CD4-positive, alpha-beta T cell treated with Interleukin-4 for 1 hour (primary cell): ENCODE measurements at places on chromosomes 16 and 17.

- no peak for DNase-seq
Observed at GRCh38 chr17:76867578-76868175, 527 bp upstream of the MGAT5B start.

DNA sequence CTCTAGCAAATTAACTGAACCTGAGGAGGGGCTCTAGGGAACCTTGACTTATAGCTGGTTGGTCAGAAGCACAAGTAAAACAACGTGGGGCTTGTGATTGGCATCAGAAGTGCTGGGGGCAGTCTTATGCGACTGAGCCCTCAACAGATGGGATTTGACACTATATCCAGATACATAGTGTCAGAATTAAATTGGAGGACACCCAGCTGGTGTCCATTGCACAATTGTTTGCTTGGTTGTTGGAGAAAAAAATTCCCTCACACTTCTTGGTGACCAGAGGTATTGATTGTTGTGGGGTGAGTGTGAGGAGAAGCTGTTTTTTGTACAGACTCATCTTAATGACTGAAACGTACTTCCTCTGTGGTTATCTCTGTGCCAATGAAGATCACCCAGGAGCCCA, 59.7 kb downstream of the NTN1 start:
- no peak for DNase-seq

GRCh38 chr17:5911919-5912318, 158.3 kb upstream of the WSCD1 start:
- no peak for DNase-seq

GRCh38 chr17:39090908-39091665, 60.4 kb downstream of the PLXDC1 start:
- no peak for DNase-seq

DNA sequence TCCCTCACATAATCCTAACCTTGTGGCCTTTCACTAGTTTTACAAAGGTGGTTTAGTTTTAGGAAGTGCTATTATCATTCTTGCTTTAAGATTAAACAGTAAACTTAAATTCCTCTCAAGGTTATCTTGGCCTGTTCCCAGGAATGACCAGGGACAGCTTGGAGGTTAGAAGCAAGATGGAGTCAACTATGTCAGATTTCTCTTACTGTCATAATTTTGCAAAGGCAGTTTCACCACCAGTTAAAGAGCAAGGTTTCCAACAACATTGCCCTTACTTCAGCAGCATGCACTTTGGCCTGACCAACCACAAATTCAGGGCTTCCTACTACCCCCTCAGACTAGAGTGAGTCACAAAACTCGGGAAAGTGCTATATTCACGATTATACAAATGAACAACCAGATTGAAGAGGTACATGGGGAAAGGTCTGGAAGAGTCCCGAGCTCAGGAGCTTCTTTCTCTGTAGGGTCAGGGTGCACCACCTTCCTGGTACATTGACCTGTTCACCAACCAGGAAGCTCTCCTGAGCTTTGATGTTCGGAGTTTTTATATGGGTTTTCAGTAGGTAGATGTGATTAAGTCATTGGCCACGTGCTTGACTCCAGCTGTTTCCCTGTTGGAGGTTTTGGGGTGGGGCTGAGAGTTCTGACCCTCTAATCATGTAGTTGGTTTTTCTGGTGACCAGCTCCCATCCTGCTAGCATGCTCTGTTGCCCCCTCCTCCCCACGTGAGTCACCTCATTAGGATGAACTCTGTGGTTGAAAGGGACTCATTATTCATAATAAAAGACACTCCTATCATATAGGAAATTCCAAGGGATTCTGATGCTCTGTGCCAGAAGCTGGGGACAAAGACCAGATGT, 19.4 kb downstream of the RHOT1 start:
- no peak for DNase-seq

DNA sequence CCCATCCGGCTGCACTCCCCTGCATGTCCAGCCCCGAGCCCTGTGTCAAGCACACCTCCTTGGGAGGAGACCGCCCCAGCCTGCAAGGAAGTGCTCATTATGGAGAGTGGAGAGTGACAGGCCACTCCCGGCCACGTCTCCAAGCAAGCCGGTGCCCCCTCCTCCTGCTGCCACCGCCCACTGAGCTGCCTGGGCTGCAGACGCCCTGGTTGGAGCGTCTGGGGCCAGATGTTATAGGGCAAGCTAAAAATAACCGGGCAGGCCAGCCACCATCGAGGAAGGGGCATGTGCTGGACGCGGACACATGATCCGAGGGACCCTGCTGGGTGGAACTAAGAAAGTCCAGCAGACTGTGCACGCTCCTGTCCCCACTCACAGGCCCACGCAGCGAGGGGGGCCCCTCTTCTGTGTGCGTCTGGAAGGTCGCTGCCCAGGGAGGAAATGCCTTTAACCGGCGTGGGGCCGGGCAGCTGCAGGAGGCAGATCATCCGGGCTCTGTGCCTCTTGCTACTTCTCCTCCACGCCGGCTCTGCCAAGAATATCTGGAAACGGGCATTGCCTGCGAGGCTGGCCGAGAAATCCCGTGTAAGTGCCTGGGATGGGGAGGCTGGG, at the start of gene WFDC1:
Gene WFDC1 (plus strand): TSS at position 348 of the 612 bp plus-strand sequence. CDS start 94 bp downstream, at position 442.
- no peak for DNase-seq

DNA sequence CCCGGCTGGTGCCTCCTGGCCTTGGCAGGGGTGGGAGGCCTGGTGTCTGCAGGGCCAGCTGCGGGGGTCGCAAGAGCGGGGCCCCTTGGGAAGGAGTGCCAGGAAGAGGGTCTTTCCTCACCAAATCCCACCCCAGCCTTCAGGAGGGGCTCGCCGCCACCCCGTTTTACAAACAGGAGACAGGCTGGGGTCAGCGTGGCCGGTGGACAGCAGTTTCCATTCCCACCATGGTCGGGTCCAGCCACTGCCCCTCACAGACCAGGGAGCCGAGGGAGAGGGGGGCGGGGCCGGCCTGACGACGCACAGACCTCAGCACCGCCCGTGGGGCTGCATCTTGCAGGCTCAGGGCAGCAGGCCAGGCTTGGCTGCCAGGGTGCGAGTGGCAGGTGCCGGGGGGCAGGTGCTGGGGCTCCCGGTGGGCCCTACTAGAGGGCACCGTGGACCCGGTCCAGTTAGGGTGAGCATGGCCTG, 7.6 kb downstream of the CBFA2T3 start:
- DNase-seq = no peak

DNA sequence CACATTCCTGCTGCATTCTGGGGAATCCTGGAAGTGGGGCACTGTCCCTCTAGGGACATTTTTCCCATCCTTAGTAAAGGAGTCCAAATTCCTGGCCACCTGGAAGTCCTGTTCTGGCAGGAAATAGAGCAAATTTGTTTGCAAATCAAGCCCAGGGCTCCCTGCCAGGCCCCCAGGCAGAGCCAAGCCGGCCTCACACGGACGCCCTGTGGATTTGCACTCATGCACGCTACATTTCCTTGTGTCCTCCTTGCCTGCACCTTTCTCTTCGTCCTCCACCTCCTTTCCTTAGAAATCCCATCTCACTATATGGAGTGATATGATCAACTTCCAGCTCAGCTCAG, 7.0 kb upstream of the CALB2 start:
- no peak for DNase-seq

- DNase-seq = no peak
Observed at GRCh38 chr16:23943604-23944003, 107.8 kb downstream of the PRKCB start.

DNA sequence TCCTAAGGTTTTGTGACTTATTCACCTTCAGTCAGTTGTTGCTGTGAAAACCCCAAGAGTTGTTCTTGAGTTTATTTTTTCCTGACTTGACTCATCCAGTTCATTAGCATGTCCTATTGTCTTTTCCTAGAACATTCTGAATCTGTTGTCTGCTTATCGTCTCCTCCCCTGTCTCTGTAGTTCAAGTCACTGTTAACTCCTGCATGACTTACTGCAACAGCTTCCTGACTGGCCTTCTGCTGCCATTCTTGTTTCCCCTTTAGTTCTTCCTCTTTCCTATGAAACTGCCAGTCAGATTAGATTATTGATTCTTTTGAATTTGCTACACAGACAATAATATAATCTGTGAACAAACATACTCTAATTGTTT, 161.5 kb downstream of the FTO start:
- DNase-seq = no peak

DNA sequence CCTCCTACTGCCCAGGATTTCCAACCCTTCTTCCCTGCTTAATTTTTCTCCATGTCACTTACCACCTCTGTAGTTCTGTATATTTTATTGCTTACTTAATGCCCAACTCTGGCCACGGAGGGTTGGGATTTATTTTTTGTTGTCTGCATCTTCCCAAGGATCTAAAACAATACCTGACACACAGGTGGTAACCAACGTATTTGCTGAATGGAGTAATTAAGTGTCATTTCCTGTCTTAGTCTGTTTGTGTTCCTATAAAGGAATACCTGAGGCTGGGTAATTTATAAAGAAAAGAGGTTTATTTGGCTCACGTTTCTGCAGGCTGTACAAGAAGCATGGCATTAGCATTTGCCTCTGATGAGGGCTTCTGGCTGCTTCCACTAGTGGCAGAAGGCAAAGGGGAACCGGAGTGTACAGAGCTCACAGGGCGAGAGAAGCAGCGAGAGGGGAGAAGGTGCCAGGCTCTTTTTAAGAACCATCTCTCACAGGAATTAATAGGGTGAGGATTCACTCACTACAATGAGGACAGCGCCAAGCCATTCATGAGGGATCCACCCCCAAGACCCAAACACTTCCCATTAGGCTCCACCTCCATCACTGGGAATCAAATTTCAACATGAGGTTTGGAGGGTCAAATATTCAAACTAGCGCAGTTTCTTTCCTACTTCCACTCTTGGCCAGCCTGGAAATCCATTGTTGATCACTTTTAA, 44.8 kb downstream of the ERN1 start:
- DNase-seq = no peak

GRCh38 chr16:29808219-29808900, 2.0 kb downstream of the MAZ start:
- no peak for DNase-seq

DNA sequence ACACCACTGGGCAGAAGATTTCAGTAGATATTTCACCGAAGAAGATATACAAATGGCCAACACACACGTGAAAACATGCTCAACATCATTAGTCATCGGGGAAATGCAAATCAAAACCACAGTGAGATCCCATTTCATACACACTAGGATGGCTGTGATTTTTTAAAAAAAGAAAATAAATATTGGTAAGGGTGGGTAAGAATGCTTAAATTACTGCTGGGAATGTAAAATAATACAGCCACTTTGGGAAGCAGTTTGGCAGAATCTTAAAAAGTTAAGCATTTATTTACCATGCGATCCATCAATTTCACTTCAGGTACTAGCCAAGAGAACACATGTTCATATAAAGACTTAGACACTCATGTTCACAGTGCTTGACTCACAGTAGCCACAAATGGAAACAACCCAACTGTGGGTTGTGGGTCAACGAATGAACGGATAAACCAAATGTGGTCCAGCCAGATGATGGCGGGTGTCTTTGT, 6.5 kb upstream of the C16orf74 start:
- no peak for DNase-seq

DNA sequence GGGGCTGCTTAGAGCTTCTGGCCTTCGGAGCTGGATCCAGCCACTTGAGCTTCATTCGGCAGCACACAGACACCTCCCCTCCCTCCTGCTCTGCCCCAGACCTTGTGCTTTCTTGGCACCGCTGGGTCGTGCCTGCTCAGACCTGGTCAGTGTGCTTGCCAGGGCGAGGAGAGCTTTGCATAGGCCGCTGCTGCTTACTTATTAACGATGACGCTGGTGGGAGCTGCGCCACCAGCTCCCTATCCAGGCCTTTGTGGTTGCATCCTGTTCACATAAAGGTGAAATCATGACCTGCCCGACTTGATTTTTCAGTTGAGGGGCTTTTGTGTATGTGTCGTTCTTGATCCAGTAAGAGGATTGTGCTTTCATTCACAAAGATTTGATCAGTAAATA, 101.1 kb downstream of the MSI2 start:
- DNase-seq = no peak

GRCh38 chr16:49701789-49702494, 154.0 kb downstream of the ZNF423 start:
- no peak for DNase-seq

DNA sequence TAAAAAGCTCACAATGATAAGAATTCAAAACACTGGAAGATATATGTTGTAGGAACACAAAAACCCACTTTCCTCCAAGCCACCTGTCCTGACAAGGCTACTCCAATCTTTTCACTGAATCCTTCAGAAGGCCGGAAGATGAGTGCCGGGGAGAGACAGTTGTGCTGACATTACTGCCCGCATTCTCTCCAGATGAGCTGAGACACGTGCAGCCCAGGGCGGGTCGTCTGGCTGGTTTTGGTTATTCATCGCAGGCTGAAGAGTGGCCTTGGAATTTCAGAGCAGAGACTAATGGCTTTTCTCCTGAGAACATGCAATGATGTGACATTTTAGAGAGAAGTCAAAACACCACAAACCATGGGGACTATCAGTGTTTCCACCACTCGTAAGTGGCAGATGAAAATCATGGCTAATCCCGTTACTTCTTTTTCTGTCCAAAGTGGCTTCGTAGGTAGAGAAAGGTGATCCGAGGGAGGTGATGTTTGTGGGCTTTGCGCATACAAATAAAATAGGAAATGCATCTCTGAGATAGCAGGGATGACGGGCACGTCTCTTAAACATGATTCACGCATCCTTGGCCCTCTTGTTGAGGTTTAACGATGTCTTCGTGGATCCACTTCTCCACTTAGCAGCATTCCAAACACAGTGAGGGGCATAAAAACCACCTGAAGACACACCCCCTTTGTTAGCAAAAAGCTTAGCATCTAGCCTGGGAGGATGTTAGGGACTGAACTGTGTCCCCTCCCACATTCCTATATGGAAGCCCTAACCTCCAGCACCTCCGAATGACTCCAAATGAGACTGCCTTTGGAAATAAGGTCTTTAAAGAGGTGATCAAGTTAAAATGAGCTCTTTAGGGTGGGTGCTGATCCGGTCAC, 134.0 kb downstream of the IRX3 start:
- no peak for DNase-seq

GRCh38 chr16:67191411-67191994, 452 bp upstream of the E2F4 start:
- DNase-seq = no peak

GRCh38 chr17:67532326-67532871, 155.3 kb downstream of the PITPNC1 start:
- no peak for DNase-seq

DNA sequence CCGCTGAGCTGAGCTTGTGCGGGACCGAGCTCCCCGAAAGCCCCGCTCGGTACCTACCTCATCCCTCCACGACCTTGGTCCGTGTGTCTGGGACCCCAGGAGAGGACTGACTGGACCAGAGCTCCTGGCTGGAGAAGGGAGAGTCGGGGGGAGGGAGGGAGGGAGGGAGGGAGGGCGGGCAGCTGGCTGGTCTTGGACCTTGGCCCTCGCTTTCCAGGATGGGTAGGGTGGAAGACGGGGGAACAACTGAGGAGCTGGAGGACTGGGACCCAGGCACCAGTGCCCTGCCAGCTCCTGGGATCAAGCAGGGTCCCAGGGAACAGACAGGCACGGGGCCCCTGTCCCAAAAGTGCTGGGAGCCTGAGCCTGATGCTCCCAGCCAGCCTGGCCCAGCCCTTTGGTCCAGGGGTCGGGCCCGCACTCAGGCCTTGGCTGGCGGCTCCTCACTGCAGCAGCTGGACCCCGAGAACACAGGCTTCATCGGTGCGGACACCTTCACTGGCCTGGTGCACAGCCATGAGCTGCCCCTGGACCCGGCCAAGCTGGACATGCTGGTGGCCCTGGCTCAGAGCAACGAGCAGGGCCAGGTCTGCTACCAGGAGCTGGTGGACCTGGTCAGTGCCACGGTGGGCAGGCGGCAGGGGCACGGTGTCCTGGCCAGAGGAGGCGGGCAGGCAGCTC, 553 bp downstream of the RHBDL1 start:
- no peak for DNase-seq

- DNase-seq = no peak
Observed at GRCh38 chr17:51672065-51672464, 411.7 kb downstream of the UTP18 start.
